Testis (tissue), 5 donors: ENCODE measurements at places on chromosomes 13 and 19. TPM values are rescaled to one million over a fixed set of nuclear protein-coding genes. Genes with fewer than 3 reads are reported as not detected.
A peak's percentile ranks its signal among the peaks of the same experiment; 100 is the strongest.

The SLC7A10 gene
- polyA plus RNA-seq = 2.1 TPM

GRCh38 chr19:23365222-23365621 is 30.0 kb downstream of the ZNF91 start:
- no peaks in the 10 kb centered on the region for H3K36me3 ChIP-seq
- no peaks in the 10 kb centered on the region for H3K27me3 ChIP-seq
- H3K4me3 ChIP-seq = no peak overlapping the region
- H3K4me1 ChIP-seq = no peaks in the 10 kb centered on the region

- H3K27me3 ChIP-seq = no peaks in the 10 kb centered on the region
- DNase-seq = no peak
- peaks cover 7% of the 10 kb centered on the region for H3K4me1 ChIP-seq
Observed at GRCh38 chr13:27534981-27535380, 84.6 kb upstream of the MTIF3 start.

GRCh38 chr13:78137404-78138142 is 218.9 kb upstream of the EDNRB start:
- H3K4me3 ChIP-seq = no peak overlapping the region
- H3K36me3 ChIP-seq = no peaks in the 10 kb centered on the region
- no peaks in the 10 kb centered on the region for H3K4me1 ChIP-seq
- H3K27me3 ChIP-seq = no peaks in the 10 kb centered on the region
- H3K27ac ChIP-seq = no peak overlapping the region
- DNase-seq = peak; percentile 28
